ENCODE measurements at places on chromosomes 2 and 18. TPM values are rescaled to one million over a fixed set of nuclear protein-coding genes. Genes with fewer than 3 reads are reported as not detected.

Gene ANKRD30B
- 11.5 TPM for total RNA-seq

Gene KCNG2
- not detected for total RNA-seq

Gene CCDC85A
- total RNA-seq, result 0.29 TPM

Gene ZNF521
- 27.5 TPM for total RNA-seq

Gene IL1RL1
- 0.29 TPM for total RNA-seq

Gene RELCH
- 34.0 TPM for total RNA-seq

Gene FOXD4L1
- under 0.01 TPM for total RNA-seq

Gene RBM44
- 0.72 TPM for total RNA-seq

Gene FBXO15
- 0.36 TPM for total RNA-seq

Gene NLRC4
- not detected for total RNA-seq

Gene LYPD6
- total RNA-seq, result 0.59 TPM

- DNase-seq, result no peak
Observed at GRCh38 chr2:42844901-42845821, 52.8 kb upstream of the HAAO start.

DNA sequence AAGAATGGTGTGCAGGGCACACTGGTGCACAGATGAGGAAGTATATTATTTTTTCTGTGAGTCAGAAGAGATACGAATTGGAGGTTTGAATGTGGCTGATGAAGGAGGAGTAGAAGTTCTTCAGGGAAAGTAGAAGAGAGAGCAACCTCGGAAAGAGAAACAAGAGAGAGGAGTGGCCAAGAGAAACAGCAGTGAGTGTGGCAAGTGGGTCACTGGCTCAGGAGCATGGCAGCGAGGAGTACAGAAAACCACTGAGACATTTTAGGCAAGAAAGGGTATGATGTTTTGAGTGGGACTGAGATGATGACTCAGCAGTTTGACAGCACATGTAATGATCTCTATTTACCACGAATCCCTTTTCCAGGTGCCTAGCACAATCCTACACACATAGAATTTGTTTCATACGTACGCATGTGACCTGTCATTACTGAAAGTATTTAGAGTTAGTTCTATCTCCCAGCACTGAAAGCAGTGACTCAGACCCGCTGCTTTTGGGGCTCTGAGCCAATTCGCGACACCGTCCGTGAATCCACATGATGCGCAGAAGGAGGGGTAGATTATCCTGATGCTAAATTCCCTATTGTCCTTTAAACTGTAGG is 915.4 kb downstream of the DCDC2C start:
- DNase-seq, result peak; percentile 14

GRCh38 chr18:74797577-74798151 is 200.0 kb downstream of the ZNF407 start:
- no peak for DNase-seq

DNA sequence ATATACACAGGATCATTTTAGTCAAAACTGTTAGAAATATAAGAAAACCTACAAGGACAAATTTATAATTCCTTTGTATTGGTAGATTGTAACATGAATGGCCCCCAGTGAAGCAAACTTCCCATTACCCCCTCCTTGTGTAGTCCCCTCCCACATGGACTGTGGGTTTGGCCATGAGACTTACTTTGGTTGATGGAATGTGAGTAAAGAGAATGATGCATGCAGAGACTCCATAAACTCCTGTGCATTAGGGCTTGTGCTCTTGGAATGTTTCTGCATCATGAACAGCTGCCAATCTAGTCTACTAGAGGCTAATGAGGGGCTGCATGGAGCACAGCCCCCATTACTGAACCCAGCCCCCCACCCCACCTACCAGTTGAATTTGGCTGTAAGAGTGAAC is 8.3 kb upstream of the TGFA start:
- no peak for DNase-seq

GRCh38 chr2:8620611-8621382 is 61.1 kb upstream of the ID2 start:
- DNase-seq, result no peak

GRCh38 chr2:170467568-170468422 is 247.3 kb upstream of the SP5 start:
- no peak for DNase-seq

DNA sequence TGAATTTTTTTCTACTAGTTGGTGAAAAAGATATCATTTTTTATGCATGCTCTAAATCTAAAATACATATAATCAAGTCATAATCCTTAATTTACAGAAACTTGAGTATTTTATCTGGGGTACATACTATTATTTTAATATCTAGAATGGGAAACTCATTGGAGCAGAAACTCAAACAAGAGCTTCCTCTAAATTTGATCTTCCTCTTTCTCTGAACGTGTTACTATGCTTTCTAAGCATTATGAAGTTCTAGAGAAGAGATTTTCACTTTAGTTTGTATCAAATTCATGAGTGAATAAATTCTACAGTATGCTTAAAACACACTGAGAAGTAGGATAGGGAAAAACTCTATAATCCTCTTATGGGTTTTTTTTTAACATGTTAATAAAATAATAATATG is 20.6 kb upstream of the SLC38A11 start:
- no peak for DNase-seq

DNA sequence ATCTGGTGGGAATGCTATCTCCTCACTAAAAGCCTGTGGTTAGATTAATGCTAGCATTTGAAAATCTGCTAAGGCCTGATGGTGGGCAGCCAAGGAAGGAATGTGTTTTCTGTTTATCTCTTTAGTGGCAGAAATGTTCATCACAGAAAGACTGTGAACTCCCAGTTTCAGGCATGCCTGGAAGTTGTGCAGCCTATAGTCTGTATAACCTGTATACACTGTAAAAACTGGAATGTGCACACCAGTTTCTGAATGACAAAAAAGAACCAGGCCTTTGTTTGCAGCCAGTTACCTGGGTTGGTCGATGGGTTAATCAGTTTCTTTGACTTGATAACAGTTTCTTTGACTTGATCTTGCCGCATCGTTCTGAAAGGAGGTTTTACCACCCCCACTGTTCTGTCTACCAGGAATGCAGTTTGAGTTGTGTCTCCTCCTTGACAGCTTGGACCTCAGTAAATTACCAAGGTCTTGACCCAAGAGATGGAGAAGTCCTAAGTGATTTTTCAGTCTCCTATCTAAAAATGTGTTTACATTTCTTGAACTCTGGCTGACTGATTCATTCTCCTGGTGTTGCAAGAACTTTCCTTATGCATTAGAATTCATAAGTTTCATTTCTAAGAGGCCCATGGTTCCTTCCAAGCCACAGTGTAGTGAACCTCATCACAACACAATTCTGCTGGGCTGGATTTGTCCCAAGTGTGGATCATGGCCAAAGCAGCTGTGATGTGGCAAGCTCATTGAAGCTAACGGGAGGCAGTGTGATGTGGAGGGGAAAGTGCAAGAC is 62.2 kb downstream of the KIAA2012 start:
- peak; percentile 98 for DNase-seq

- no peak for DNase-seq
Observed at GRCh38 chr2:71309-72035, 25.2 kb upstream of the FAM110C start.

DNA sequence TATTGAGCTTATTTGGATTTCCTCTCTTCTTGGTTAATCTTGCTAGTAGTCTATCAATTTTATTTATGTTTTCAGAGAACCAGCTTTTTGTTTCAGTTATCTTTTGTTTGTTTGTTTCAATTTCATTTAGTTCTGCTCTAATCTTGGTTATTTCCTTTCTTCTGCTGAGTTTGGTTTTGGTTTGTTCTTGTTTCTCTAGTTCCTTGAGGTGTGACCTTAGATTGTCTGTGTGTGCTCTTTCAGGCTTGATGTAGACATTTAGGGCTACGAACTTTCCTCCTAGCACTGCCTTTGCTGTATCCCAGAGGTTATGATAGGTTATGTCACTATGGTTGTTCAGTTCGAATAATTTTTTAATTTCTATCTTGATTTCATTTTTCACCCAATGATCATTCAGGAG is 141.6 kb downstream of the ZNF236 start:
- DNase-seq, result no peak

- DNase-seq, result no peak
Observed at GRCh38 chr2:33130544-33130943, 183.8 kb downstream of the LTBP1 start.

DNA sequence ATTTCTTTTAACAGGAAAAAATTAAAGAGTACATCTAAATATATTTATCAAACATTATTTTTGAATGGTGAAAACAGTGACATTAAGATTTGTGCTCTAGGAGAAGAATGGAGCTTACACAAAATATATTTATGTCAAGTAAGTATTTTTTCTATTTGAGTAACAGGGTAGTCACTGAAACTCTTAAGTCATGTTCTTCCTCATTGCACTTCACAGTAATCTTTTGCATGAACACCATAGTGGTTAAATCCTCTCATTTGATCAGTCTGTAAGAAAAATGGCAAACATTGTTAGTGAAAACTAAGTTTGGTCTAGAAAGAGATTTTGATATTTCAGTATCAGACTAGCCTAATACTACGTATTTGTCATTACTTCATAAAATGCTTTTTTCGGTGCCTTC is 8.1 kb downstream of the GMCL1 start:
- DNase-seq, result no peak

DNA sequence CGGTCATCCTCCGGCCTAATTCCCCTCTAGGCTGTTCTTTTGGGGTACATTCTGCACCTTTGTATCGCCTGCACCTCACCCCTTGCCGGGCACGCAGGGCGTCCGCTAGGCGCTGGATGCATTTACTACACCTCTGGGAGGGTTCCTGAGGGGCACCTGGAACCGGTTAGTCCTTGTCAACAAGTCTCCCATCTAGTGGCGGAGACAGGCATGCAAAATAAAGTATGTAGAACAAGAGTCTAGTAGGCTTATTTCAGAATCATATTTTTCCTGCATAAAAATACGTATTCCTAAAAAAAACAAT is 705 bp upstream of the TEX261 start:
- peak; percentile 90 for DNase-seq

DNA sequence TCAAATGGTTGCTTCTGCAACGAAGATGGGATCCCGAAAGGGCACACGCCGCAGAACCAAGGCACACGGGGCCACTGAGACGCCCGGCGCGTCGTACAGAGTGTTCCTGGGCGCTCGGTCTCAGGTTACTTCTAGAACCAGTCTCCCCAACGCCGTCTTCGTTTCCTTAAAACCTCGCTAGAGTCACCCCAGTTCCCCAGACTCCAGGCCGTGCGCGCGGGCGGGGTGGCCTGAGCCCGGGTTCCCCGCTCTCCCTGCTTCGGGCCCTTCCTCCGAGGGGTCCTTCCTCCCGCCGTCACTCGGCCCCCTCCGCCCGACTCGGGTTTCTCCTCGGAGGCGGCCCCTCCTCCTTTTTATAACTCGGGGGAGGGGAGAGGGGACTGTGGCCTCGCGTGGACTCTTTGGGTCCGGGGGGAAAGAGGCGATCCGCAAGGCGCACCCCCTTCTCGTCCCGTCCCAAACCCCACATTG is 774 bp upstream of the FZD7 start:
- peak; percentile 93 for DNase-seq

- DNase-seq, result no peak
Observed at GRCh38 chr2:216414772-216415319, 2.6 kb downstream of the SMARCAL1 start.

- no peak for DNase-seq
Observed at GRCh38 chr18:58599106-58599505, 29.8 kb downstream of the ALPK2 start.

- peak; percentile 19 for DNase-seq
Observed at GRCh38 chr2:130135692-130136541, 6.9 kb upstream of the POTEF start.

DNA sequence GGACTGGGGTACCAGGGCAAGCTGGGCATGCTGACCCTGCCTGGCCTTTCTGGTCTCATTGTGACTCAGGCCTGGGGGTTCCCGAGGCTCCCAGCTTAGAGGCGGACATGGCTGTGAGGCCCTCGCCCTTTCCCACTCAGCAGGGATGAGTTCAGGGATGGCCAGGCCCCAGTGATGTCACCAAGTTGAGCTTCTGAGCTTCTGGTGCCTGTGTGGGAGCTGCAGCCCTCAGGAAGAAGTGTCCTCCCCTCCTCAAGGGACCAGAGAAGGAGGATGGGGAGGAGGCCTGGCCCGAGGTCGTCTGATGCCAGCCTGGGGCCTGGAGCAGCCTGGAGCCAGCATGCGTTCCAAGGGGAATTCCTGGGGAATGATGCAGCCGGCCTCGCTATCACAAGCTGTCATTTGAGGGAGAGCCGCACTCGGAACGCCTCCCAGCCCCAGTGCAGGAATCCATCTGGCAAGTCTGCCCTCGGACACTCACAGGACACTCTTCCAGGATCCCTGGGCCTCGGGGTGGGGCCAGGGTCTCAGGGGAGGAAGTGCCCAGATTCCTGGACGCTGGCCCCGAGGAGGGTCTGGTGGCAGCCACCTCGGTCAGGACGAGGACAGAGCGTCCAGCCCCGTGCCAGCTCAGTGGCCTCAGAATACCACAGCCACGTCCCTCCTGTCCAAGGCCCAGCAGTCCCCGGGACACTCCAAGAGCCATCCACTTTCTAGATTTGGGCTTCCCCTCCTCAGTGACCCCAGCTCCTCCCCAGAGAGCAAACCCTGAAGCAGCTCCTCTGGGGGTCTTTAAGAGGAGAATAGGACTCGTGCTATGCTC is 61.2 kb upstream of the GPC1 start:
- DNase-seq, result peak; percentile 99

- no peak for DNase-seq
Observed at GRCh38 chr2:180364719-180365118, 357.6 kb upstream of the CWC22 start.

DNA sequence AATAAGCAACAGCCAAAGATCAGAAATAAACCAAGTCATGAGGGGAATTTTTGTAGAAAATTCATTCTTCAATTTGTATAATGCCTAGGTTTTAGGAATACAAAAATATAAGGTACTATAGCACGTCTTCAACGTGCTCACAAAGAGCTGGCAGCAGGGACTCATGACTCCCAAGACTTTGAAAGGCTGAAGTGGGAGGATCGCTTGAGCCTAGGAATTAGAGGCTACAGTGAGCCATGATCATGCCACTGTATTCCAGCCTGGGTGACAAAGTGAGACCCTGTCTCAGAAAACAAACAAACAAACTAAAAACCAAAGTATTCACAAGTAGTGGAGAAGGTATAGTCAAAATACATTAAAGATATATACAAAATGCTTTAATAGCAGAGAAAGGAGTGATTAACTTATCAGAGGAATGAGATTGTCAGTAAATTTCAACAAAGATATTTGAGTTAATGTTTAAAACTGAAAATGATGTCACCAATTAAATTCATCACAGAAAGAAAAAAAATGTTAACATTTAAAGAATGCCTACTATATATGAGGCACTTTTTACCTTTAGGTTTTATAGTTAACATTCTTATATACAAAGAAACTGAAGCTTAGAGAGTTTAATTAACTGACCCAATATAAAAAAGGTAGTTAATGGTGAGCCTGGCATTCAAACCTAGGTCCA is 3.2 kb downstream of the WDR33 start:
- DNase-seq, result no peak

DNA sequence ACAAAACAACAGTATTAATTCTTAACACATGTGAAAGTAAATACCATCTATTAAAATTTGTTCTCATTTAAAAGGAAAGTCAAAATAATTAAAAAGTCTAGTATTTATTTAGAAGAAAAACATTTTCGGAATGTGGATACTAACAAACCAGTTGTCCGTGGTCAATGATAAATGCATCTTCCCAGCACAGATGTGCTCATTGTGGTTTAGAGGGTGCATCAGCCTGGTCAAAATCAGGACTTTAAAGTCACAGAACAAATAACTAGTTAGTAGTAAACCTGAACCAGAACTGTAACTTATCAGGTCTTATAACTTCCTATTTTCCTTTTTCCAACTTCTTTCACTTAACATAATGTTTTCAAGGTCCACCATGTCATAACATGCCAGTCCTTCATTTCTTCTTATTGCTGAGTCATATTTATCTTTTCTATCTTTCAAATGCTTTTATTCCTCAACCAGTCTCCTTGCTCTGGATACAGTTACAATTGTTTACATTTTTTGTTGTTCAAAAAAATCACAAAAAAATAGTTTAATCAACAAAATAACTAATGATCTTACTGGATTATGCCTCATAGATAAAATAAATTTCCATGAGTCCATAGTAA is 55.8 kb downstream of the ID2 start:
- DNase-seq, result no peak
